ENCODE measurements at places on chromosomes 7 and 10.

- no peak for DNase-seq
Measured at GRCh38 chr10:99966306-99966705, 43.4 kb downstream of the DNMBP start.

GRCh38 chr10:120177330-120177729 lies 279.7 kb upstream of the PLPP4 start:
- DNase-seq = no peak

DNA sequence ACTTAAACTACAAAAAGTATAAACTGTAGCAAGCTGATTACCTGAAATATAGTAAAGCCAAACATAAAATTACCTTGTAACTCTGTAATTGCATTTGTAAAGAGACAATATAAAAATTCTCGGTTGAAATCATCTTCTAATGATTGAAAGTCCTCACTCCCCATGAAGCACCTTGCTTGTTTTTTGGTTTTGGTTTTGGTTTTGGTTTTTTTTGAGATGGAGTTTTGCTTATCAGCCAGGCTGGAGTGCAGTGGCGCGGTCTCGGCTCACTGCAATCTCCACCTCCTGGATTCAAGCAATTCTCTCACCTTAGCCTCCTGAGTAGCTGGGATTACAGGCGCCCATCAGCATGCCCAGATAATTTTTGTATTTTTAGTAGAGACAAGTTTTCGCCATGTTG lies 33.9 kb upstream of the GPR37 start:
- DNase-seq = no peak

DNA sequence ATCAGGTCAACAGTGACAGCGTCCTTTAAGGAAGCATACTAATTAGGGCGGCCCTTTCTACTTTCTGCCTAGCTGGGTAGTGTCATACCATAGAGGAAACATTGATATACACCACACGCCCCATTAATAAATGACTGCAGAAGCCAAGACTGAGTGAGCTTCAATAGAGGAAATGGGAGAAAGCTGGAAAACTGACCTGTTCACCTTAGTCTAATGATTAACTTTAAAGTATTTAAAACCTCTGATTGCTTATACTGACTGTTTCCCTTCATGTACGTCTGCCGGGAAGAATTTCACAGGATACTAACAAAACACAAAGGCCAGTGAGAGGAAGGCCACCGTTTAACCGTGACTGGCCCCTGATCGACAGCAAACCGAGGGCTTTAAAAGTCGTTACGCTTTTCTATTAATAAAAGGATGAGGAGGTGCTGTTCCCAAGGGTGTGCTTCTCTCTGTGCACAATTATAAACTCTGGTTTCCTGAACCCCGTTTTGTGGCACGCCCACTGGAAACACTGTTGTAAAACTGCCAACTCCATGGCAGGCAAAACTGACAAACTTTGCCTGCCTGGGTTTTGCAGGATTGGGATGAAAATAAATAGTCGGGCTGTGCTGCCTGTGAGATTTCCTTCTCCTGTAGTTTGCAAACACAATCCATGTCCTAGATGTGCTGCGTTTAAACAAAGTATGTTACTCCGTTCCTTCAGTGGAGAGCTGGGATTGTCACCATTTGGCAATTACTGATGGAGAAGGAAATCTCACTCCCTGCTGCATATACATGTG lies 137.6 kb downstream of the NRP1 start:
- no peak for DNase-seq

DNA sequence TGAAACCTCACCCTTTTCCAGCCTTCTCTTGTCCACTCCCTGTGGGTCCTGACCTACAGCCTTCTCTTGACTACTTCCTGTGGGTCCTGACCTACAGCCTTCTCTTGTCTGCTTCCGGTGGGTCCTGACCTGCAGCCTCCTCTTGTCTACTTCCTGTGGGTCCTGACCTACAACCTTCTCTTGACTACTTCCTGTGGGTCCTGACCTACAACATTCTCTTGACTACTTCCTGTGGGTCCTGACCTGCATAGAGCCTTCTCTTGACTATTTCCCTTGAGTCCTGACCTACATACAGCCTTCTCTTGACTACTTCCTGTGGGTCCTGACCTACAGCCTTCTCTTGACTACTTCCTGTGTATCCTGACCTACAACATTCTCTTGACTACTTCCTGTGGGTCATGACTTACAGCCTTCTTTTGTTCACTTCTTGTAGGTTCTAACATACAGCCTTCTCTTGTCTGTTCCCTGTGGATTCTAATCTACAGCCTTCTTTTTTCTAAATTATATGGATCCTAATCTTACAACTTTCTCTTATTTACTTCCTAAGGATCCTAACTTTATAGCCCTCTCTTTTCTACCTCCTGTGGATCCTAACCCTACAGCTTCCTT lies 36.5 kb downstream of the C10orf71 start:
- peak; percentile 19 for DNase-seq

- no peak for DNase-seq
Measured at GRCh38 chr10:72816565-72816964, 77.0 kb upstream of the OIT3 start.

DNA sequence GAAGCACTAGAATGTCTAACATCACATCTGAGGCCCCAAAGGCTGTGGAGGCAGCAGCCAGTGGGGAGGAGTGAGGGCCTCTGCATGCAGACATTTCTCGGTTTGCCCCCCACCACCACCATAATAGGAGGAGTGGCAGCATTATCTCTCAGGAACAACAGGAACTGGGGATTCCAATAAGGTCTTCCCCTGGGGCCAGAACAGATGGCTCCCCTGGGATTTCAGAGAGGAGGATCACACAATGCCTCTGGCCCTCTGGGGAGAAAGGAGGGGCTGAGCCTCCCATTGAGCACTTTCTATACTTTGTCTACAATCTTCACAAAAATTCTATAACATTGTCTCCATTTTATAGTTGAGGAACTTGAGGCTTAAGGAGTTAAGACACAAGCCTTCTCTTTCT lies 61.1 kb downstream of the GRID1 start:
- no peak for DNase-seq

- DNase-seq = no peak
Measured at GRCh38 chr7:47452715-47453092, 129.2 kb downstream of the TNS3 start.

GRCh38 chr7:27185854-27186667 lies 1.0 kb upstream of the HOXA11 start:
- no peak for DNase-seq

- DNase-seq = peak; percentile 56
Measured at GRCh38 chr7:35035511-35035961, 1.7 kb downstream of the DPY19L1 start.

DNA sequence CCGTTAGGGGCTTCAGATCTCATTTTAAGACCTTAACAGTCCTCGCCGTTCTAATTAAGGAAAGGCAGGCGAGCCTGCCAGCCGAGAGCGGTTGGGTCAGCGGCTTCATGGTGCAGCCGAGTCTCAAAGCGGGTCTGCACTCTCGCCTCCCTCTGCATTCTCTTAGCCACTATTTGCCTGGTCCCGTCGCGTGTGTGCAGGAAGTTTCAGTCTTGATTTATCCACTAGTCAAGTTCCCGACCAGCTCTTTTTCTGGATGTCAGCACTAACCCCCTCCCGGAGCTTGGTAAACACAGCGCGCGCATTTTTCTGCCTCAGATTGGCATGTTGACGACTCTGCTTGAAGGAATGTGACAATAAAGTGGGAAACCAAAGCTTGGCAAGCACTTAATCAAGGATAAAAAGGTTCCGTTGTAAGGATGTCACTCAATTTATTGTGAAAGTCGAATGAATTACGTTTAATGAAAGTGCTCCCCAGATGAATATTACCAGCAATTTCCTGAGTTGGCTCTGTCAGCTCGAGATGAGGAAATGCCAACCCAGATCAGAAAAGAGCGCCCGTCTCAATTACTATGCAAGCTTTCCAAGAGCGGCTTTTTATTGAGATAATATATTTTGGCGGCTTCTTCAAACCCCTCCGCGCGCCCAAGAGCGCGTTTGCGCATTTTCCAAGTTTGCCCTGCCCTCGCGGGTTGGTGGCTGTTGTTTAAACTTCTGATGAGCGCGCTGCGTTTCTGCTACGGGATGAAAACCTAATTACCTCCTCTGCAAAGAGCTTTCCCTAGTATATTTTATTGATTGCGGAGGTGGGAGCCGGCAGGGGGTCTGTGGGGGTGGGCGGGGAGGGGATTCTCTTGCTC lies 7.9 kb downstream of the NXPH1 start:
- no peak for DNase-seq

GRCh38 chr7:122790591-122790990 lies 87.9 kb upstream of the RNF148 start:
- DNase-seq = no peak

GRCh38 chr7:17623546-17624185 lies 316.6 kb downstream of the SNX13 start:
- DNase-seq = no peak

DNA sequence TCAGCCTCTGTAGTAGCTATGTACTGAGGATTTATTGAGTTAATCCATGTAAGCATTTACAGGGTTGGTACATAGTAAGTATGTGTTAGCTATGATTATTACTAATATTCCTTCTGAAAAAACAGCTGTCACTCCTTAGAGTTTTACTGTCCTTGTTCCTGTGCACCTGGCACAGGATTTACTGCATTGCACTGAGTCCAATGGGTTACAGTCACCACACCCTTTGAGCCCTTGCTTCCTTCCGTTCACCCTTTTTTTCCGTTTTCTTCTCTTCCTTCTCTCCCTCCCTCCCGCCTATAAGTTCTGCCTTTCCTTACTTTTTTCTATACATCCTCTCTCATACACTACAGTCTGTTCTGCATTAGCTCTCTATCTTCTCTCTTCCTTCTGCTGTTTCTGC lies 12.5 kb upstream of the CDK6 start:
- no peak for DNase-seq

GRCh38 chr10:131478377-131478989 lies 167.0 kb upstream of the TCERG1L start:
- no peak for DNase-seq

GRCh38 chr7:16926283-16926682 lies 44.5 kb upstream of the AGR3 start:
- DNase-seq = peak; percentile 12

- DNase-seq = no peak
Measured at GRCh38 chr7:51013861-51014511, 231.3 kb upstream of the GRB10 start.

GRCh38 chr10:121822180-121822579 lies 105.7 kb downstream of the ATE1 start:
- DNase-seq = no peak

DNA sequence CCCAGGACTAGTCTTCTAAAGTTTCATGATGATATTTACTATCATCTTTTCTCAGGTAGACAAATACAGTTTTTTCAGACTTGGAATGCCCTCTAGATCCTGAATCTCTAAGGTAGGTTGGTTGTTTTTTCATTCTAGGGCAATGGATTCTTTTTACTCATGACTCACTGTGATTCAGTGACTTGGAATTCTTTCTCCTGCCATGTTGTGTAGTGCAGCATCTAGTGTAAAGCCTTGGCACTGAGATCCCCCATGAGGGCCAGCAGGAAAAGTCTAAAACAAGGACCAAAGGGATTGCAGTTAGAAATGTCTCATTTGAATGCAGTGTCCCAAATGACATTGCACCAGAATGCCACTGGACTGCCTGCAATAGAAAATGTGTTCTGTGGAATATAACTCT lies 430.4 kb downstream of the NEBL start:
- DNase-seq = no peak

- DNase-seq = peak; percentile 52
Measured at GRCh38 chr10:50622706-50623662, 772 bp downstream of the SGMS1 start.

All from CD4-positive, alpha-beta T cell treated with Interleukin-17A for 1 hour (primary cell).